NCI-H446 (cell line): ENCODE measurements at places on chromosomes 7 and 10.

DNA sequence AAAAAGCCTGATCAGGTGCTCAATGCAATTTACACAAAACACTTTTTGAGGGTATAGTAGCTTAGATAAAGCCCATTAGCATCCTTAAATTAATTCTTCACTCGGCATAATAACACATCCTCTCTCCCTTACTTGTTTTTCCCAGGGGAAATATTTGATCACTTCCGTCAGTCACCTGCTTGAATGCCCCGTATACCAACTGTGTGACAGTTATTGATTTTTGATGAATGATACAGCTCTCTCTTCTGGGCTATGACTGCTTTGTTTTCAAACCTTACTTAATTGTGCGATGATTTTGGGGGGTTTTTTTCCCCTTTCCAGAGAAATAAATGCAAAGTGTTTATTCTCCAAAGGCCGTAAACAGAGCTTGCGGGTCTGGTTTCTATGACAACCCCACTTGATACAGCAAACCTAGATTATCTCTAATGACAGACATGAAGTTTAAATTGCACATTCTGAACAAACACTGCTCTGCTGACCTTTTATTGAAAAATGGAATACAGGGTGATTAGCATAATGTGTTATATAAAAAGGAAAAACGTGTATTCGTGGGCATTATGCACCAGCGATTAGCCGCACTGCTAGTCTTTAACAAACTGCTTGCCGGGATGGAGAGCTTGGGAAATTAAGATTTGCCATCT is 78.4 kb upstream of the NANOS1 start:
- DNase-seq = no peak

GRCh38 chr10:23315966-23316365 is 28.6 kb downstream of the C10orf67 start:
- no peak for DNase-seq

DNA sequence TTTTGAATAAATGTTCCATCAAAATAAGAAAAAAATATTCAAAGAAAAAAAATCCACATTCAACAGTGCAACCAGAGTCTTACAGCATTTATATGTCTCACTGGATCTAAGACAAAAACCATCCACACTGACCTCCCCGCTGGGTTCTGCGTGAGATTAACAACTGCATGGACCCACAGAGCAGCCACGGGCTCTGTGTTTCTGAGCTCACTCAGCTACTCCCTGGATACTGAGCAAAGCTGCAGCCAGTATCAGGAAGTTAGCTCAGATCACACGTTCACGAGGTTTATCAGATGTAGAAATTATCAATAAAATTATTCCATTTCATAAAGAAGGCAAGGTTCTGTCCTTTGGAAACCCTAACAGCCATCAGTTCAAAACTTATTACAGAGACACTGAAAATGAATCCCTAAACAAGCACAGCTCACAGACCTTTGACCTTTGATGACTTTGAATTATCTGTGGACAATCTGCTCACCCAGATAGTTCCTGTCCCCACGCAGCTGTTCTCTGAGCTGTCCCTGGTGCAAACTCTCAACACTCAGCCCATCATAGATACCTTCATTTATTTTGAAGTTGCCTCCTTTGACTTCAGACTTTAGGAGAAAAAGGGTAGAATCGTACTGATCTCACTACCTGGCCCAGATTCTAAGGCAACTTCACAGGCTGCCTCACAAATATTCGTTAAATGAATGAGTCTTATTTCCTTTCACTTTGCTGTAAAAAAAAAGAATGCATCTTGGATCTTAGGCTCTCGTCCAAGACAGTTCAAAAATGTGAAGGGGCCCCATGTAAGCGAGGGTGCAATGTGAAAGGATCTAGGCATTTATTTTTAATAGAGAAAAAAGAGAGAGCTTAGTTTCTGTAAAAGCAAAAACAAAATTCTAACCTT is 67.7 kb upstream of the SVIL start:
- no peak for DNase-seq

- DNase-seq = no peak
These were observed 118.5 kb downstream of the LYZL1 start for GRCh38 chr10:29407280-29407858.

- no peak for DNase-seq
These were observed 3.8 kb upstream of the GRIFIN start for GRCh38 chr7:2480070-2480408.

GRCh38 chr7:47654672-47655298 is 72.9 kb upstream of the TNS3 start:
- no peak for DNase-seq

DNA sequence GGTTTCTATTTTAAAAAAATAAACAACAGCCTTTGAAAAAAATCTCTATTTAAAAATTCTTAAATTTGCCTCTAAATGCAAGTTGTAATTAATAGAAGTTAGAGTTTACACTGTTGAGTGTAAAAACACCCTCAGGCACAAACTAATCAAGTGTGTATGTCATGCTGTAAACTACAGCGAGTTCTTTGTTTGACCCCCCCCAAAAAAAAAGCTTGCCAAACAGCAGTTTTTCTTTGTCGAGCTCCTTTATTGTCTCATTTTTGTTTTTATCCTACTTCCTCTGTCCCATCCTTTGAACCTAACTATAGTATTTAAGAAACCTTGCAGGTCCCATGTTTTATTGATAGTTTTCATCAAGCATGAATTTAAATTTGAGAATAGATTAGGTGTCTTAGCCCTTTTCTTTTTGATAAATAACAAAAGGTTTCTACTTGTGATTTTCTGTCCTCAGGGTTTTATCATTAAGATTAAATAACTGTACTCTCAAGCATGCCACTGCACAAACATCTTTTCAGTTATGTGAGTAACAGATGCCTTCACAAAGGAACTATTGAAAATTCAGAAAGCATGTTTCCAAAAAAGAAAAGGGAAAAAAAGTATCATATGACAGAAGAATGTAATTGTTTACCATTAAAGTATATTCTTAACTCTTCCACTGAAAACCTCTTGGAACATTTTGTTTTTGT is 176.0 kb downstream of the ARID5B start:
- no peak for DNase-seq

GRCh38 chr7:33539198-33539597 is 366.1 kb upstream of the BMPER start:
- DNase-seq = no peak

DNA sequence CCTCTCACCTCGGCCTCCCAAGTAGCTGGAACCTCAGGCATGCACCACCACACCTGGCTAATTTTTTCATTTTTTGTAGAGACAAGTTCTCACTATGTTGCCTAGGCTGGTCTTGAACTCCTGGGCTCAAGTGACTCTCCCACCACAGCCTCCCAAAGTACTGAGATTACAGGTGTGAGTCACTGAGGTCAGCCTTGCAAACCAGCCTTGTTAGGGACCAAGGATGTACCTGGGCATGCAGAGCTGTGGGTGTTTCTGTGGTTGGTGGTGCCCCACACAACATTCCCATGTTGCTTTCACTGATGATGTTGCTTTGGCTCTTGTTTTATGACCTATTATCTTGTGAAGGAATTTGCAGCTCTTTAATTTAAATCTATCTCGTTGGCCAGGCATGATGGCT is 54.8 kb downstream of the OTUD1 start:
- DNase-seq = no peak

DNA sequence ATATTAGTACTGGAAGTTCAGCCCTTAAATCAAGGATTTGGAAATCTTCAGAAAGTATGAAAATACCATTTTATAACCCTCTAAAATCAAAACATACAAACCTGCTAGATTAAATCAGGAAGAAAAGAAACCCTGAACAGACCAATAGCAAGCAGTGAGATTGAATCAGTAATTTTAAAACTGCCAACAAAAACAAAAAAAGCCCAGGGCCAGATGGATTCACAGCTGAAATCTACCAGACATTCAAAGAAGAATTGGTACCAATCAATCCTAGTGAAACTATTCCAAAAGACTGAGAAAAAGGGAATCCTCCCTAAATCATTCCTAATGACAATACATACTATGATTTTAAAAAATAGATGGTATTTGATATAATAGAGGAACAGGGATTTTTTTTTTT is 70.1 kb downstream of the MCU start:
- DNase-seq = peak; percentile 1

DNA sequence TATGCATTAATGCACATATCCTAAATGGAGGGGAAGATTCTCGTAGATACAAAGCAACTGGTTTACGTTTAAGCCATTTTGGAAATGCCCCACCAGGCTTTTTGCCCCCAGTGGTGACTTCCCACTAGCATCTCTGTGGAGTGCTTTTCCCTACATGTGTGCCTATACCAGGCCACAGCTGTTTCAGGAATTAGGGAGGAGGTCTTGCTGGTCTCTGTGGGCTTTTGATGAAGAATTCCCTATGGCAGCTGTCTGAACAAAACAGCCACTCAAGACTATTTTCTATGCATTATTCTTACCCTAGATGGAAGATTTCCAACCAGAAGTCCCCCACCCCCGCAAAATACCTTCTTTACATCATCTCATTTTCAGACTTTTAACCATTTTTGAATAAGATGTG is 52.0 kb upstream of the NMT2 start:
- DNase-seq = no peak

DNA sequence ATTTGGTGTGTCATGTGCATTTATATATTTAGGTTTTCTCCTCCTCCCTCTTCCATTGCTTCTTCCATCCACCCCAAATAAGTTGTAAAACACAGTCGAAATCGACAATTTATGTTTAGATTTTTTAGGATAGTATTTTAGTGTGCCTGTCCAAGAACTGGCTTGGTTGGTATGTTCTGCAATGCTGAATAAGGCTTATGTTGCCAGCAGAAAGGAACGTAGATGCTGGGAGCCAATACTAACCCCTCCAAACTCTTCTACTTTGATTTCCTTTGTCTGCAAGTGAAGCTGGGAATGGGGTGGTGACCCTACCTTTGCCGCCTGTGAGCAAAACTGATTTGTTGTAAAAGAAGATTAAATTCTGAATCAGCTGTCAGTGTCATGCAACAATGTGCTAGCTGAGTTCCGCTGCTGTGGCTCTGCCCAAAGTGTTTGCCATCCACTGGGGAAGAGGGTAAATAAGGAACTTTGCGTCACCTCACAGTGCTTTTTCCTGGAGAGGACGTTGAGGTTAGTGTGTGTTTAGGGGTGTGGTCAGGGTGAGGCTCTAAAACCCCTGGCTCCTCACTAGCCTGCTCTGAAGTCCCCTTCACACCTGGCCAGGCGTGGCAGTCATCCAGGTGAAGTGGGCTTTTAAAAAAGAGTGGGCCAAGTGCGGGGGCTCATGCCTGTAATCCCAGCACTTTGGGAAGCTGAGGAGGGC is 44.4 kb downstream of the TACC2 start:
- DNase-seq = no peak

GRCh38 chr10:132888898-132889490 is 53.4 kb downstream of the CFAP46 start:
- no peak for DNase-seq
